Prostate gland (tissue), 2 donors: ENCODE measurements at places on chromosomes 11 and 22. TPM values are rescaled to one million over a fixed set of nuclear protein-coding genes. Genes with fewer than 3 reads are reported as not detected.

DNA sequence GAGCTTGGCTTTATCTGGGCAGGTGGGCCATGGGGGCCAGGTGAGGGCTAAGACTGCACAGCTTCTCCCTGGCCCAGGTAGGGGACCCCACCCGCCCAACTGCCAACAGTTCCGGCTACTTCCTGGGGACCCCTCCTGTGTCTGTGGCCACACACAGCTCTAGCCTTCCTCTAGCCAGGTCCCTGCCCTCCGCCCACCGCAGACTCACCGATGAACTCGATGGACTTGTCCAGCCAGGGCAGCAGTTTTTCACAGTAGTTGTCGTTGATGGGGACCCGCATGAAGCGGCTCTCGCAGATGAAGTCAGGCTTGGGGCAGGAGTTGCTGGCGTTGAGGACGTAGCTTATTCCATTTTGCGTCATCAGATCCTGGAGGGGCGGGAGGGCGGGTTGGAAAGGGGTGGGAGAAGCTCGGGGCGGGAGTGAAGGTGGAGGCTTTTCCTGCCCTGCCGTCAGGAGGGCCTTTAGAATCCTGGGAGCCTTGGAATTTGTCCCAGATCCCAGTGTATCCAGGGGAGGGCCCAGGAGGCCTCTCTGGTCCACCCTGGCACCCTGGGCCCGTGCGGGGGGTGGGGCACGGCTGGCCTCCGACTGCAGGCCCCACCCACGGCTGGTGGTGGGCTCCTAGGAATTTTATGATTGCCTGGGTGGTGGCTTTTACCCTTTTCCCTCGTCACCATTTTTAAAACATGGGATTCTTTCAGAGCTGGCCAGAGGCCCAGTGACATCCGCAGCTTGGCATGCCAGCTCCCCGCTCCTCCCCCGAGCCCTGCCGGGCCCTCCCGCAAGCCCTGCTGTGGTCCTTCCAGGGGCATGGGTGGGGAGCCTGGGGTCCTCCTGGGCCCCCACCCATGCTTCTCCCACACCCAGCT lies 13.9 kb downstream of the DUSP8 start:
- no peak overlapping the region for H3K4me3 ChIP-seq
- H3K27ac ChIP-seq: peak overlapping the region; percentile 66
- no peaks in the 10 kb centered on the region for H3K36me3 ChIP-seq
- peaks cover 9% of the 10 kb centered on the region for H3K4me1 ChIP-seq
- peak; percentile 35 for DNase-seq

DNA sequence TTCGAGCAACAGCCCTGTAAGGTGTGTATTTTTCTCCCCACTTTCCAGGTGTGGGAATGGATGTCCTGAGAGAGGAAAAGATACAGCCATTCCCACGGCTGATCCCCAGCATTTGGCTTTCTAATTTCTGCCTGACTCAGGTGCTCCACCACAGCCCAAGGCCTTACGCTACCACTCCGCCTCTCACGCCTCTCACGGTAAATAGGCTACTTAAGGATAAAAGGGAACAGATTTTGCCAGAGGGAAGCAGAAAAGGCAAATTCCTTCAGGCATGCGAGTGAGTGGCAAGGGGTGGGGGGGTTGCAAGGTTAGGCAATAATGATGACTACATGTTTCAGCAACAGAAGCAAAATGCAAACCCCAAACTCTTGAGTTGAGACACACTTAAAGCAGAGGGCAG lies 9.2 kb downstream of the PVALB start:
- H3K36me3 ChIP-seq: no peaks in the 10 kb centered on the region
- H3K27ac ChIP-seq: no peak overlapping the region
- H3K4me3 ChIP-seq: no peak overlapping the region
- no peak for DNase-seq
- H3K4me1 ChIP-seq: no peaks in the 10 kb centered on the region
- H3K27me3 ChIP-seq: no peaks in the 10 kb centered on the region

DNA sequence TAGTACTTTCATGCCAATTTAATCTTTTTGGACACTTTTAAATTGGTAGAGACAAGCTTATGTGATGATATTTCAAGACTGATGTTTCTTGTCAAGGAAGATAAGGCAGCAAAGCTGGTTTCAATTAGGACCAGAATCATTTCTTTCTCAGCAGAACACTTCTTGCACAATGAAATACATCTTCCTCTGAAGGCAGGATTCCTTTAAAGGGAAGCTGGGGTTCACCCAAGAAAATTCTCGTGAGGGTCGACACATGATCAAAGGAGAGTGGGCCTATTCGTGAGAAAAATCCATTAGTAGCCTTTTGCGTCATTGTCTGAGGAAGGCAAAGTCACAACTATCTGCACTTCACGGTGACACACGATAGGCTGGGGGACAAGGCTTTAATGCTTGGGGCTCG lies 17.6 kb downstream of the TTC12 start:
- H3K27ac ChIP-seq: no peak overlapping the region
- no peak overlapping the region for H3K4me3 ChIP-seq
- no peaks in the 10 kb centered on the region for H3K27me3 ChIP-seq
- no peaks in the 10 kb centered on the region for H3K4me1 ChIP-seq

HEPHL1 gene
- 0.17 TPM for total RNA-seq

PHF21B gene
- total RNA-seq: 9.7 TPM

ABCG4 gene
- not detected for total RNA-seq
